ENCODE measurements at places on chromosomes 4 and X. TPM values are rescaled to one million over a fixed set of nuclear protein-coding genes. Genes with fewer than 3 reads are reported as not detected.

NPY2R gene
- not detected for total RNA-seq

DNA sequence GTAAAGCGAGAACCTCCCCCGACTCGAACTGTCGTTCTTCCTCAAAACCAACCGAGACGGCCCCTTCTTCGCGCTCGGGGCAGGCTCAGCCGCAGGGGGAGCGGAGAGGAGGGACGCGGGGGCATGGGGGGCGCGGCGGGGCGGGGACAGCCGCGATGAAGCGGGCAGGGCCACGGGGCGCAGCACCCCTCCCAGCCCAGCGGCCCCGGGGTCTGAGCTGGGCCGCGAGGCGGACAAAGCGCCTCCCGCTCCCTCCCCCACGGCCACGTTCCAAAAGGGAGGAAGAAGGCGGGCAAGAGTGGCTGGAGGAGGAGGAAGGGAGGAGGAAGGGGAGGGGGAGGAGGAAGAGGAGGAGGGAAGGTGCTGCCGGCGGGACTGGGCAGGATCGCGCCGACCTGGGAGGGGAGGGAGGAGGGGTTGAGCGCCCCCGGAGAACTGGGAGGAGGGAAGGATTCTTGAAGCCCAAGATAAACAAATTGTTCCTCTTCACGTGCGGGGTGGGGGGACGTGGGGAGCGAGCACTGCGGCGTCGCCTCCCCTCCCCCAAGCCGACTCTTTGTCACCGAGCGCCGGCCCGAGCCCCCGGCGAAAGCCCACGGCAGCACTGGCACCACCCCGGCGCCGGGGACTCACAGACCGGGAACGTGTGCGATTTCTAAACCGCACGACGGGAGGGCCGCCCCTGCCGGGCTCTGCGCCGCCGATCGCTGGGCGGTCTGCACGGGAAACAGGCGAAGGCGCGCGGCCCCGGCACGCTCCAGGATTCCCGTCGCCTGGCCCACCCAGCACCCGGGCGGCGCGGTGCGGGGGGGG, 2.9 kb downstream of the MAML3 start:
- no peaks in the 10 kb centered on the region for H3K4me1 ChIP-seq
- peak overlapping the region; percentile 99 for H3K27ac ChIP-seq
- H3K4me3 ChIP-seq: peak overlapping the region; percentile 66
- peak; percentile 93 for DNase-seq
- H3K36me3 ChIP-seq: no peaks in the 10 kb centered on the region

DNA sequence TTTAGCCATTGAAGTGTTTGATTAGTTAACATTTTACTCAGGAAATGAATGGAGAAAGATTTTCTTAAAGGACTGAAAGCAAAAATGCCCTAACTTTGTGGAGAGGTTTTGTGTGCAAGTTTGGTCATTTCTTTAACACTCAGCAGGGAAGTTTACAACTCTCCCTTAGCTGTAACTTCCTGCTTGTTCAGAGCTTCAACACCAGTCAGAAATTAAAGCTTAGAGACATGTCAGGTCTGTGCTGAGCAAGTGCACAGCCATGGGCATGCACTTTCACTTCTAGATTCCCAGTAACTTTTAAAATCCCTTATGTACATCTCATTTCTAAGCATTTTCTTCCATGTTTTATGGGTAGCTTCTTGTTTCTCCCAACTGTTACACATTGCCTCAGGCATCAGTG, 326.0 kb downstream of the ACTRT1 start:
- H3K27ac ChIP-seq: no peak overlapping the region
- H3K4me3 ChIP-seq: no peak overlapping the region
- H3K4me1 ChIP-seq: no peaks in the 10 kb centered on the region

GRCh38 chrX:145190801-145191389, 56.4 kb upstream of the SPANXN1 start:
- H3K27ac ChIP-seq: no peak overlapping the region
- H3K4me3 ChIP-seq: no peak overlapping the region
- no peak for DNase-seq
- no peaks in the 10 kb centered on the region for H3K4me1 ChIP-seq
- no peaks in the 10 kb centered on the region for H3K36me3 ChIP-seq
